ENCODE measurements at places on chromosomes 2 and 18.

DNA sequence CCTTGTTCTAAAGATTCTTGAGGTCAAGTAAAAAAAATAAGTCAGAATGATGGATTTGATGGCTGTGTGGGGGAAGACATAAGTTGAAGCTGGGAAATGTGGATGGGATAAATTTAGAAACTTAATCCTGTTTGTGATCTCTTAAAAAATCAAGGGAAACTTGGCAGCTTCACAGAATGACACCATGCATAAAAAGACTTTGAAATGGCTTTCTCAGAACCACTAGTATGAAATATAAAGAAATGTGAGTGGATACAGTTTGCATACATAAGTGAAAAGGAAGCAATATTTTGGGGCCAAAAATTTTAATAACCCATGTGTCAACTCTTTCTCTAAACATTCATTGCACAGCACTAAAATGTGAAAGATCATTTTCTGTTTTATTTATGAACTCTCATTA is 21.7 kb downstream of the CDH19 start:
- DNase-seq, result no peak

- no peak for DNase-seq
Observed at GRCh38 chr2:8368463-8368862, 313.4 kb upstream of the ID2 start.

- no peak for DNase-seq
Observed at GRCh38 chr2:99710721-99711120, 220.9 kb upstream of the REV1 start.

DNA sequence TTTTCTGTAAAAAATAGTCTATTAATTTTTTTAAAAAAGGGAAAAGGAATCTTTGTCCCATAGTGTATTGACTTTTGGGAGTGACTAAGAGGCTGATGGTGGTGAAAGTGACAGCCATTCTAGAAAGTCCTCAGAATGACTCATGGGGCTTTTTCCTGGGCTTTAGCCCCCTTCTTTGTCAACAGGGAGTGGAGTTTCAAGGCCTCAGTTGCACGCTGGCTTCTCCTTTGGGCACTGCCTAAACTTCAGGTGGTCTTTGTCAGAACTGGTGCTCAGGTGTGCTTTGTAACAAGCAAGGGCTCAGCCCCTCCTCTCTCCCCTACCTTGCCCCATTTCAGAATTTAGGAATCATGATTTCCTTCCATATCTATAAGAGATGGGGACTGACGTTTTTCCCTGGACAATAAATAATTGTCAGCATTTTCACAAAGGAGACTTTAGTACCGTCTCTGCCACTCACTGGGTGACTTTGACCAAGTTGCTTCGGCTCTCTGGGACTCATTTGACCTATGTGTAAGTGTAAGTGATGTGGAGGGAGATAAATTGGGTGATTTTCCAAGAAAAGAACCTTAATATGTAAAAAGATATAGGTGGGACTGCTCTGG is 61.2 kb upstream of the IGFBP2 start:
- no peak for DNase-seq

DNA sequence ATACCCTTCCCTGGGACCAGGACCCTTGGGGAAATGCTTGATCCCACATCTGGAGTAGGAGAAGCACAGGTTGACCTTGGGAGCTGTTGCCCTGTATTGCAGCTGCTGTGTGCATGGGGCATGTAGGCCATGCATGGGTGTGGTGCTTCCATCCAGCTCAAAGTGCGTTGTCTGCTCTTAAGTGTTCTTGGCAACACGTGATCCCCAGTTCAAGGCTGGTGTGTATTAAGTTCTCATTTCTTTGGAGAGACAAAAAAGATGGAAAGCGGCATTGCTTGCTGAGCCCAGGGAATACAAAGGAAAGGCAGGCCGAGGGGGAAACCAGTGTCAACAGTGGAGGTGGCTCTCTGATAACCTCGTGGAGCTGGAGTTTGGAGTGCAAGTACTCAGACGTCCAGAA is 110.7 kb downstream of the RTP5 start:
- no peak for DNase-seq

DNA sequence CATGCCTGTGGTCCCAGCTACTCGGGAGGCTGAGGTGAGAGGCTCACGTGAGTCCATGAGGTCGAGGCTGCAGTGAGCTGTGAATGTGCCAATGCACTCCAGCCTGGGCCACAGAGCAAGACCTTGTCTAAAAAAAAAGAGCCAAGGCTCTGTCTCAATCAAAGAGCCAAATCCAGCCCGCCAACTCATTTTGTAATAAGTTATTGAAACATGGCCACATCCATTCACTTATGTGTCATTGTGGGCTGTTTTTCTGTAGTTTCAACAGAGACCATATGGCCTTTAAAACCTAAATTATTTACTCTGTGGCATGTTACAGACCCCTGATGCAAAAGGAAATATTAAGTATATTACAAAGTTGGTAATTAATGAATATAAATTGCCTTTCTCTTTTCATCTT is 60.8 kb downstream of the GPR39 start:
- DNase-seq, result no peak

DNA sequence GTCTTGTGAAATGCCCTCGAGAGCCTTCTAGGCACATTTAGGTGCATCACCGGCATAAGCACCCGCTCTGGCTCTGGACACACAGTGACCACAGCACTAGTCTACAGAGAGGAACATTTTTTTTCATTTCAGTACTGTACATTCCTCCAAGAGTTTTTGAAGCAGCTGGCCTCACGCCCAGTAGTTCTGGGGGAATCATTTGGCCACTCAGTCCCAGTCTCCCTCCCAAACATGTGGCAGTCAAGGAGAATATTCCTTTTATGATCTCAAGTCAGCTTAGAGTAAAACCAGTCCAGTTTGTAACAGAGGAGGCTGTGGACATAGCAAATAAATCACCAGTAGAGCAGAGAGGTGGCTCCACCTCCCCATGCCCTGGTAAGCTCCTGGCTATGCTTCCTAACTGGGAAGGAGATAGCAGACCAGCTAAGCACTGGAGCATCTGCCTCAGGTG is 48.1 kb downstream of the KCNE4 start:
- no peak for DNase-seq

DNA sequence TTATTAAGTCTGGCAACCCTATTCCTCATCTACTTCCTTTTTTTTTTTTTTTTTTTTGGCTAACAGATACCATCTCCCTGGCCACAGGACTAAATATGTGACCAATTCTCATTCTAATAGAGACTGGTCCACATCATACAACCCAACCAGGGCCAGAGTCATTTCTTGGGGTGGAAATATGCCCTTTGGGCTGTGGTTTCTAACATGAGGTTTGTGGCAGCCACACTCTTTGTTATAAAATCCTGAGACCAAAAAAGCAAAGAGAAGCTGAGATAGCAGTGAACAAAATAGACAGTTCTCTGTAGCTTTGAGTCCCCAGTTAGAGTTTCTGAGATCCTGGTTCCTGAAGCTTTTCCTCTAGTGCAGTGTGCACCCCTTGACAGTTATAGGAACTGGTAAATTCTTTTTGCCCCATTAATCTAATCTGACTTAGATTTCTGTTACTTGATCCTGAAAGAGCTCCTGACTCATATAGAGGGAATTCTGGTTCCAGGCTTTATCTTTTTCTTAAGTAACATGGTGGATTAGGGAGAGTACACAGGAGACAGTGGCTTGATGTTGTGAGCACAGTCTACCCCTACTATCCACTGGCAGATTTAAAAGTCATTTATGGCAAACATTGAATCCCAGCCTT is 86.8 kb downstream of the MAIP1 start:
- DNase-seq, result peak; percentile 46

- DNase-seq, result no peak
Observed at GRCh38 chr2:177123048-177123447, 89.5 kb upstream of the HNRNPA3 start.

DNA sequence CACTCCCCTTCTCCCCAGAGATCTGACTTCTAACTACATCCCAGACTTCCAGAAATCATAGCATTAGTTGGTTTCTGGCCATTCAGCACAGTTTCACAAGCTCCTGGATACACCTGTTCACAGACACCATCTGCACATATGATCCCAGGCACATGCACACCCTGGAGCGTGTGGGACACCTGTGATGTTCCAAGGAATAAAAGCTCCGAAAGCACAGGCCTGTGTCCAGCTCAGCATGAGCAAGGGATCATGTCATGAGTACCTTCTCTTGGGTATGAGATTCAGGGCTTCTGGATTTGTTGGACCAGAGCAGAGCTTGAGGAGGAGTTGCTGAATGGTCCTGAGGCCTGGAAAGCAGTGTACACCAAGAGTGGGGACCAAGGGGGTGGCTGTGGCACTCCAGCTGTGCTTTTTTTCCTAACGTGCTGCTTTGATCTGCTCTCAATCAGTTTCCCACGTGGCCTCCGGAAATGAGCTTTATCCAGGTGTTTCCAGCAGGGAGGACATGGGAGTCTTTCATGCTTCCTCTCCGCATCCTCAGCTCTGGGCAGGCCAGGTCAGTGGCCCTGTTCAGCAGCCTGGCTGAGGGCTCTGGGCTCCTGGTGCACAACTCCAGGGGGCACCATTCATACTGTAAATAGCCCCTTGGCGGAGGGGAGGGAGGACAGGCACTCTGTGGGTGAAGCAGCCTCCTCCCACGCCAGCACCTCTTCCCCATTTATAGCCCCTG is 1.8 kb downstream of the DYSF start:
- no peak for DNase-seq

DNA sequence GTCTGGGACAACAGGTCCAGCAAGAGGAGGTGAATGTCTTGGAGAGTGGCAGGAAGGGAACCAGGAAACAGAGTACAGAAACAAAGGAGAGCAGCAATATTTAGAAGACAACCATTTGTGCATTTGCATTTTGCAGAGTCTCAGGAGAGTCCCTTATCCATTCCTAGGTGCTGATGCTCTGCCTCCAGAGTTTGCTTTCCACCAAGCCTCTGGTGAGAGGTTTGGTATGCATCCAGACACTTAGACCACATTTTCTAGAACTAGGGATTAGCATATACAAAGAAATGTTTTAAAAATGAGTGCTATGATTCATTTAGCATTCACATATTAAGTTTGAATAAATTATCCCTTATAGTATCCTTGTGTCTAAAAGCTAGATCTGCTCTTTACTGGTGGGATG is 18.5 kb upstream of the LRATD1 start:
- DNase-seq, result peak; percentile 11

DNA sequence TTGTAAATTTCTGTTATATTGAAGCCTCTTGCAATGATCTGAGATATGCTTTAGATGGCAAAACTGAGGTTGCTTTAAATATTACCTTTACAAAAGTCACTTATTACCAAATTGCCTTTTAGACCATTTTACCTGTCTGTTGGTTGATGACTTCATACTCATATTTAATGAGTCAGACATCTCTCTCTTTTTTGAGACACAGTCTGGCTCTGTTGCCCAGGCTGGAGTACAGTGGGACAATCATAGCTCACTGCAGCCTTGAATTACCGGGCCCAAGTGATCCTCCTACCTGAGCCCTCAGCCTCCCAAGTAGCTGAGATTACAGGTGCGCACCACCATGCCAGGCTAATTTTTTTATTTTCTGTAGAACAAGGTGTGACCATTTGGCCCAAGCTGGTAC is 11.5 kb upstream of the PPP4R3B start:
- DNase-seq, result peak; percentile 22

- no peak for DNase-seq
Observed at GRCh38 chr18:25097057-25097456, 254.9 kb downstream of the ZNF521 start.

DNA sequence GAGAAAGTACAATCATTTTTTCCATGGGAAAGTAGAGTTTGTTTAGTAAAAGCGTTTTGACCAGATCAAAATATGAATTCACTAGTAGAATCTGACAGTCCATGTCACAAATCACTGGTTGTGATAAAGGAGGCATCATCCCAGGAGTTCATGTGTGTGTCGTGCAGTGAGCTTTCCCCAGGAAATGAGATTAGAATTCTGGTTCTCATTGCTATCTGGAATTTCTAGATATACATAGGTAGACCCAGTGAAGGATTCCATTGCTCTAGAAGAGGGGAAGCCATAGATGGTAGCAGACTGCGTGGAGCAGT is 206.6 kb downstream of the NCK2 start:
- no peak for DNase-seq

DNA sequence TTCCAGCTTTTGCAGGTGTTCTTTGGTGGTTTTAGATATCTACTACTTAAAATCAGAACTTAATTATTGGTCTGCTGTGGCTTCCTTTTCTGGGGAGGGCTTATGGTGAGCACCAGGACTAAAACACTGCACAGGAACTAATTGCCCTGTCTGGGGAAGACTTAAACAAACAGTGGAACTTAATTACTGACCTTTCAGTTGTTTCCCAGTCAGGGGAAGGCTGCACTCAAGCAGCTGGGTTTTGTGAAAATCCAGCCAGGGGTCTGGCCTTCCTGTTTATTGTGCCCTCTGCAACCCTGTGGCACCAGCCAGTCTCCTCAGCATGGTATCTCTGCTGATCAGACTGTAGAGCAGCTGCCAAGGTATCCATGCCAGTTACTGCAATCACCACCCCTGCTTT is 398.2 kb downstream of the ADCYAP1 start:
- DNase-seq, result no peak

GRCh38 chr2:203164311-203164935 is 74.4 kb upstream of the CYP20A1 start:
- no peak for DNase-seq

GRCh38 chr2:212337486-212338343 is 200.9 kb downstream of the ERBB4 start:
- DNase-seq, result no peak

GRCh38 chr2:208148803-208149202 is 2.8 kb upstream of the CRYGB start:
- DNase-seq, result no peak

DNA sequence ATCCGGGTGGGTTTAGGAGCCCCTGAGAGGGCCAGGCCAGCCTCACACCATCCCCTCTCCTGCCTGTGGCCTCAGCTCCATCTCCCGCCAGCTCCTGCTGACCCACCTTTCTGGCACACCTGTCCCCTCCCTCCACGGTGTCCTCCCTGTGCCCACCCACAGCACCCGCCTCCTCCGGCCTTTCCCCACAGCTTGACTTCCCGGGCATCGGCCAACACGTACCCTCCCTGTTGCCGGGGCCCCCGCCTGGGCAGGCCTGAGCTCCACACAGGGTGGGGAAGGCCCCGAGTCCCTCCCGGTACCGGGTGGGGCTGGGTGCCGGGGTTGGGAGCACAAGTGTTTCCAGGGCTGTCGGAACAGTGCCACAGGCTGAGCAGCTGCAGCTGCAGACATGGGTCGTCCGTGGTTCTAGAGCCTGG is 6.5 kb downstream of the GPC1 start:
- no peak for DNase-seq

DNA sequence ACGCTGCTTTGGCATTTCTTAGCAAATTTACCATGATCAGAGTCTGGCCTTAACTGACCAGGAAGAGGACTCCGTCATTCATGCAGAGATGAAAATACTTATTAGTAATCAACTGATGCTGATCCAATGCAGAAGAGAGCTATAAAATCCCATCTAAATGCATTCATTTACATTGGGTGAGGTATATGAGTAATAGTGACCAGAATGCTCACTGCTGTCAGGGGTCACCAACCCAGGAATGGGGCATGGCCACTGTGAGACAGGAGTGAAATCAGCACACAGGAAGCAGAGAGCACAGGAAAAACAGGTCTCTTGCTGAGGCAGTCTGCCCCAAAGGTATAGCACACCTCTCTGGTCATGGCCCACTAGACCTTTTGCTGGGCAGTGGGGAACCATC is 68.1 kb upstream of the TMEM247 start:
- peak; percentile 65 for DNase-seq

Measured in epithelial cell of esophagus (primary cell).